IPS-NIHi11 (cell line): ENCODE measurements at places on chromosomes 4 and X.
A peak's percentile ranks its signal among the peaks of the same experiment; 100 is the strongest.

- DNase-seq = peak; percentile 4
These were observed 335.1 kb downstream of the SMARCA1 start for GRCh38 chrX:129188231-129188630.

DNA sequence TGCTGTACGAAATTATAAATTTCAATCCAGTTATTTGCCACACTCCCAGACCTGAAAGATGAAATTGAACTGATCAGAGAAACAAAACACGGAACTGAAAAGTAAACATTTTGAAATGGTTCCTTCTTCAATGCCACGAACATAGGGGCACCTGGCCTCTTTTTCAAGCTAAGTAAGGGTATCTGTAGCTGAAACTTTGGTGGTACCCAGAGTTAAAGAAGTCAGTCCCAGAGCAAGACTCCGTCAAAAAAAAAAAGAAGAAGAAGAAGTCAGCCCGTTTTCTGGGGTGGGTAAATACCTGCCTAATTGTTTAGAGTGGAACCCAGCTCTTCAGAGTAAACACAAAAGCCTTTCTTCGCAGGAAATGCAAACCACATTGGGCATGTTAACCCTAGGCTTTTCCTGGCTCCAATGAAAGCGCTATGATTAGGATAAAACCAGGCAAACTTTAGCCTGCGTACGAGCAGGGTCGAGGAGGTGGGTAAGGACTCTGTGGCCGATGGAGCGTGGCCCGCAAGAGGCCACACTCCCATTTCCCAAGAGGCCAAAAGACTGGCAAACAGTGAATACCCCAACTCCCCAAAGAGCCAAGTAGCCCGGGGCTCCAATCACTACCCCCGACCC lies 1.3 kb downstream of the ANTXR2 start:
- DNase-seq = peak; percentile 45

- no peak for DNase-seq
These were observed 27.5 kb upstream of the DUSP21 start for GRCh38 chrX:44816367-44816766.

DNA sequence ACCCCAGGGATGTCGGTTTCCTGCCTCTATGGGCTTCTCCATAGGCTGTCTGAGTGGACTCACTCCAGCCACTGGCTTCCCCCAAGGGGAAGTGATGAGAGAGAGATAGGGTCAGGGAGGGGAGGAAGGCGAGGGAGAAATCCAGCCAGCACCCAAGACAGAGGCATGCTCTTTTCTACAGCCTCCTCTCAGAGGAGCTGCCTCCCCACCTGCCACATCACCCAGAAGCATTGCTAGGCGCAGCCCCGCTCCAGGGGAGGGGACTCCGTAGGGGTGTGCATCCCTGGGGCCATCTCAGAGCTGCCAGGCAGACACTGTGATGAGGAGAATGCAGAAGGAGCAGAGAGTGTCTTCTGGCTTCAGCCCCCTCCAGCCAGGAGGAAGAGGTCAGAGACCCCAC lies 109.5 kb upstream of the NKX1-1 start:
- DNase-seq = no peak

DNA sequence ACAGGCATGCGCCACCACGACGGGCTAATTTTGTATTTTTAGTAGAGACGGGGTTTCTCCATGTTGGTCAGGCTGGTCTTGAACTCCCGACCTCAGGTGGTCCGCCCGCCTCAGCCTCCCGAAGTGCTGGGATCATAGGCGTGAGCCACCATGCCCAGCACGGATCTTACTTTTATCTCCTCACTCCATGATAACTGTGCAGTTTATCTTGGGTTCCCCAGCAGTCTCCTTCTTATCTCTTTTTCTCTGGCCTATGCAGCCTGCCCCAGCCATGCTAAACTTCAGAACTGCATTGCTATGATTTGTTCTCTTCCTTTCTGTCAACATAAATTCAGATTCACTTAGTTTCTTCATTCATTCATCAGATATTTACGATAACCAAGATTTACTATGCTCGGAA lies 22.4 kb downstream of the PAGE1 start:
- no peak for DNase-seq

GRCh38 chr4:93981594-93981993 lies 153.0 kb downstream of the ATOH1 start:
- DNase-seq = no peak

GRCh38 chr4:75087865-75088264 lies 154.9 kb downstream of the PARM1 start:
- DNase-seq = no peak

- no peak for DNase-seq
These were observed 128.2 kb downstream of the ANAPC10 start for GRCh38 chr4:144969821-144970220.

DNA sequence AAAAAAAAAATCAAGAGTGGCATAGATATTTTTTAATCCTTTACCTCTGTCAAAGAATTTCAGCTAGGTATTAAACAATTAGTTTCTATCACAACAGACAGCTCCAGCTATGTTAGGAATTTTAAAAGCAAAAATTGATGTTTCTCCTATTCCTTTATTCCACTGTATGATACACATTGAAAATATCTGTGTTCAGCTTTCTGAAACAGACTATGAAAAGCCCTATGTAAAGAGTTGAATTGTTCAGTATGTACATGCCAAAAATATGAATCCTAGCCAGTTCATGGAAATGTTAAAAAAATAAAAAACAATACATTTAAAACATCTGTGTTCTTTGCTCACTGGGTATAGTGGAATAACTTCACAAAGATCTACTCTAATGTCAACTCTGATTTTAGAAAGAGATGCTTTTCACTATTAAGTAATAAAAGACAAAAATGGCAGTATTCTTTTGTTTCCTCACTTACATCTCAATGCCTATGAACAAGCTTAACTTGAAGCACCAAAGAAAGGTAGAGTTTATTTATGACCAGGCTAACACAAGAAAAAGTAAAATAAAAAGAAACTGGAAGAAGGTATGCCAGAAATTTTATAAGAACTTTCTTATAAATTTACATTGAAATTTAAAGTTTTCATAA lies 32.1 kb downstream of the FBXW7 start:
- DNase-seq = no peak

DNA sequence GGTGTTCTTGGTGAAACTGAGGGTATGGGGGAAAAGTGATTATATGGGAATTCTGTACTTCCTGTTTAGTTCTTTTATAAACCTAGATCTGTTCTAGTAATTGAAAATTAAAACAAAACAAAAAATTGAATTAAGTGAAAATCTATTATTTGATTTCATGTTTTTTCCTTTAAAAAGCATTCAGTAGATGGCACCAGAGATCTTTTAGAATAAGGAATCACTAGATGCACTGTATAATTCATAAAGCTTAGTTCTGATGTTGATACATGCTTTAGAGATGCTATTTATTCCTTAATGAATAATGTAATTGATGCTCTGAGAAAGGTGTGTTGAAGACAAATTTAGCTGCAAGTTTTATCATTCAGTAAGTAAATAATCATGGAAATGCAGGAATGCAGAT lies 87.3 kb downstream of the LCORL start:
- no peak for DNase-seq

- no peak for DNase-seq
These were observed 43.1 kb upstream of the AFF2 start for GRCh38 chrX:148457279-148457678.

- DNase-seq = no peak
These were observed 43.4 kb downstream of the EFNB1 start for GRCh38 chrX:68872171-68872570.

GRCh38 chrX:139890991-139891700 lies 41.7 kb downstream of the ATP11C start:
- DNase-seq = no peak

DNA sequence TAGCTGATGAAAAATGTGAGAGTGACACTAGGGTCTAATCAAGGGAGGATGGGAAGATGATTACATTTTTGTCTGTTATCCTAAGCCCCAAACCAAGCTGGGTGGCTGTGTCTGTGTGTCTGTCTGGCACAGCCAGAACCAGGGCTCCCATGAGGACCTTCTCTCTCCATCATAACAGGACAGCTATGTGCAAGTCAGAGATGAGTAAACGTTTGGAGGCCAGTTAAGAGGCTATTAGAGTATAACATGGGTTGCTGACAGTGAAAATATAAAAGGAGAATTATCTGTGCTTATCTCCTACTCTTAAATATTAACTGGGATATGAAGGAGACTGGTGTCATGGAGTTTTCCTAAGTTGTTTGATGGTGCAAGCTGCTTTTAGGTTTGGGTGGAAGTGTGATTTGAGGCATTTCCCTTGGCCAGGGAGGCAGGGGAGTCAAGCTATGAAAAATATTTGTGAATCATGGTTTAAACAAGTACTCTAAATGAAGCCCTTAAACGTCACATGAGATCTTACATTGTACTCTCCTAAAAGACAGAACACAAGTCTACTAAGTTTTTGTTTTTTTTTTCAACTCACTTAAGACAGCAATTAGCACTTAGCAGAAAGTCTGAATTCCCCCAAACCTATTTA lies 156.2 kb downstream of the ENOX2 start:
- DNase-seq = no peak

- no peak for DNase-seq
These were observed 98.8 kb downstream of the SOWAHB start for GRCh38 chr4:76799140-76799539.

- DNase-seq = no peak
These were observed 264.6 kb upstream of the FMR1 start for GRCh38 chrX:147646949-147647723.

- DNase-seq = no peak
These were observed 36.4 kb downstream of the RHOH start for GRCh38 chr4:40233227-40233626.

- no peak for DNase-seq
These were observed 49.4 kb downstream of the DTHD1 start for GRCh38 chr4:36330796-36331195.

DNA sequence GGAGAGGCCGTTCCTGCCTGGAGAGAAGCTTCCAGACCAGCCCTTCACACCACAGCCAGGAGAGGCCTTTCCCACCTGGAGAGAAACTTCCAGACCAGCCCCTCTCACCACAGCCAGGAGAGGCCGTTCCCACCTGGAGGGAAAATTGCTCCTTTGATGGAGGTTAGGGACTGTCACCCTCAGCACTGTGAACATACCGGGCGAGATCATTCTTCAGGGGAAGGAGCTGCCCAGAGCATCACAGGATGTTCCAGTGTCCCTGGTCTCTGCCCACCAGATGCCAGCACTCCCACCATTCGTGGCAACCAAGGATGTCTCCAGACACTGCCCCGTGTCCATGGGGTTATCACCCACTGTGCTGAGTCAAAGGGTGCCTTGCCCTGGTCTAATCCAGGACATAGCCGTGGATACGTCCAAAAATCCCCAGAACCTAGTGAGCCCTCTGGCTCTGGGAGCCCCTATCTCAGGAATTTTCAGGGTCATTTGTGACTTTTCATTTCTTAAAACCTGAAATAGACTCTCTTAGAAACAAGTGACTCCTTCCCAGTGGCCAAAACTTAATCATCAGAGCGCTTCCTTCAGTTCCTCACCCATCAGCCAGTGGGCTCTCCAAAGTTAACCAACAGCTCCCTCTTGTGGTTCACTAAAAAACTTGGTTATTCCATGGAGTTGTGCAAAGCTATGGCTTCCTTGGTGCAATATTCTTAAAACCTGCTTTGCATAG lies 80.2 kb downstream of the CRMP1 start:
- DNase-seq = peak; percentile 76
